AG04450 (cell line): ENCODE measurements at places on chromosomes 1 and 21.

DNA sequence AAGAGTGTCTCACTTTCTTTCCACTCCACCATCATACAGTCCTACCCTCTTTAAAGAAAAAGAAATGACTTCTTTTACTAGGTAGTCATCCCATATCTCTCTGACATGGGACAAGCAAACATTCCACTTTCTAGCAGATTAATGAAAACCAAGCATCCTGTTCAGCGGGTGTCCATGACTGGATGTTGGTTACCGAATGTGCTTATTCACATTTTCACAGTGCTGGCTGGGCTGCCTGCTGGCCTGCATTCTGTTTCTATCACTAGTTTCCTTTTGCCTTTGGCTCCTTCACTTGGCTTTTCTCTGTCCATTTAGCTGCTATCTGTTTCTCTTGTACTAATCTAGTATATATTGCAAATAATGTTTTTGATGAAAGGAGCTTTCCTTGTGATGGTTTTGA is 598.4 kb downstream of the RWDD3 start:
- DNase-seq = no peak

GRCh38 chr1:22210176-22210575 is 67.3 kb upstream of the WNT4 start:
- no peak for DNase-seq

DNA sequence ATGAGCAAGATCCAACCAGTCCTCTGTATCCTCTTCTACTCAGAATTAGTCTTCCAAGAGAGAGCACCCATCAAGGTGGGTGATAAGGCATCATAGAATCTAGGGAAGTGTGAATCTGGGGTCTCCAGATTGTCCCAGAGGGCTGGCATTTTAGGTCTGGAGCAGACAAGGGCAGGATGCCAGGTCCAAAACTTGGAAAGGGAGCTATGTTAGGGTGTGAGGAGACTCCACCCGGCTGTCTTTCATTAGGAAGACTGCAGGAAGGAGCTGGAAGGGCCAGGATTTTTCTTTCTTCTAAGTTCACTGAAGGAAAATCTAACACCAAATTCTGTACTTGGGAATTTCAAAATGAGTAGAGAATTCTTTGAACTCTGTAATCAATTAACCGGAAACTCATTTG is 86.1 kb upstream of the BMP8A start:
- DNase-seq = no peak

DNA sequence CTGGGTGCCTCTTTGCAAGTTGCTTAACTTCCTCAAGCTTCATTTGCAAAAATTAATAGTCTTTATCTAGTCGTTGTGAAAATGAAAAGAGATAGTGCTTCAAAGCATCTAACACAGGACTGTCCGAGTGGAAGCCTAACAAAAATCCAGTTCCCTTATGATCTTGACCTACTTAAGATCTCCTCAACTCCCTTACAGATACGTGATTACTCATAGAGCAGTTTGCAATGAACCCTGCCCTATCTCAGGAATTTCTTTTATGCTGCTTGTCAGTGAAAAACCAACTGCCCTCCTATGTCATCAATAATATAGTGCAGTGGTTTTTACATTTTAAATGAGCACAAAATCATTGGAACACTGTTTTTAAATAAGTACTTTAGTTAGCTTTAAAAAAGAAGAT is 314.3 kb downstream of the BACH1 start:
- DNase-seq = no peak

DNA sequence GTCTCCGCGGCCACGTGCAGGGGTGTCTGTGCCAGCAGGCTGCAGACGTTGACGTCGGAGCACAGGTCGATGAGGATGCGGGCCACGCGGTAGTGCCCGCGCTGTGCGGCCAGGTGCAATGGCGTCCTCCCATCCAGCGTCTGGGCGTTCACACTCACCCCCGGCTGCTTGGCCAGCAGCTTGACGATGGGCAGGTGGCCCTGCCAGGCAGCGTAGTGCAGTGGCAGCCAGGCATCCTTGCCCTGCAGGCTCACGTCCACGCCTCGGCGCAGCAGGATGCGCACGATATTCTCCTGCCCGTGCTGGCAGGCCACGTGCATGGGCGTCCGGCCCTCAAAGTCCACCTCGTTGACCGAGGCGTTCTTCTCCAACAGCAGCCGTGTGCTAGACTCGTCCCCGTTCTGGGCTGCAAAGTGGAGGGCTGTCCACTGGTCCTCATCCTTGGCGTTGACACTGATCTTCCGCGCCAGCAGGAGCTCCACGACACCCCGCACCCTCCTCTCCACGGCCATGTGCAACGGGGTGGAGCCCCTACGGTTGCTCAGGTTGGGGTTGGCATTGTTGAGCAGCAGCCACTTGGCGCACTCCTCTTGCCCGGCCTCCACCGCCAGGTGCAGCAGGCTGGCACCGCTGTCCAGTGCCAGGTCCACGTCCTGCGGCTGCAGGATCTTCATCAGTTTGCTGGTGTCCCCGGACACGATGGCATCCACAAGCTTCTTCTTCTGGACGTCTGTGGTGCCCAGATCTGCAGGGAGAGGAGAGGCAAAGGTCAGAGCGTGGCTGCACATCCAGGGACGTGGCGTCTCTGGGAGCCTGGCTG is 25.4 kb downstream of the RIPK4 start:
- no peak for DNase-seq

DNA sequence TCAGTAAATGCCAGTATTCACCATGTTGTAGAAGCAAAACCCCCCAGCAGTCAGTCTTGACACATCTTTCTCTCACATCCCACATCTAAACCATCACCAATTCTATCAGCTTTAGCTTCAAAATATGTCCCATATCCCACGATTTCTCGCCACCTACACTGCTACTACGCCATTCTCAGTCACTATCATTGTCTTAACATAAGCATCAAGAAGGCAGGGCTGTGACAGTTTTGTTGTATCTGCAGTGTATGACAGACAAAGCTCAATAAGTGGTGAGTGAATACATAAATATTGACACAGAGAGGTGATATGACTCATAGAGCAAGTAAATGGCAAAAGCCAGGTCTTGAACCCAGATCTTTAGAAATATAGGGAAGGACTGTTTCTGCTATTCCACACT is 59.9 kb downstream of the JAK1 start:
- no peak for DNase-seq

DNA sequence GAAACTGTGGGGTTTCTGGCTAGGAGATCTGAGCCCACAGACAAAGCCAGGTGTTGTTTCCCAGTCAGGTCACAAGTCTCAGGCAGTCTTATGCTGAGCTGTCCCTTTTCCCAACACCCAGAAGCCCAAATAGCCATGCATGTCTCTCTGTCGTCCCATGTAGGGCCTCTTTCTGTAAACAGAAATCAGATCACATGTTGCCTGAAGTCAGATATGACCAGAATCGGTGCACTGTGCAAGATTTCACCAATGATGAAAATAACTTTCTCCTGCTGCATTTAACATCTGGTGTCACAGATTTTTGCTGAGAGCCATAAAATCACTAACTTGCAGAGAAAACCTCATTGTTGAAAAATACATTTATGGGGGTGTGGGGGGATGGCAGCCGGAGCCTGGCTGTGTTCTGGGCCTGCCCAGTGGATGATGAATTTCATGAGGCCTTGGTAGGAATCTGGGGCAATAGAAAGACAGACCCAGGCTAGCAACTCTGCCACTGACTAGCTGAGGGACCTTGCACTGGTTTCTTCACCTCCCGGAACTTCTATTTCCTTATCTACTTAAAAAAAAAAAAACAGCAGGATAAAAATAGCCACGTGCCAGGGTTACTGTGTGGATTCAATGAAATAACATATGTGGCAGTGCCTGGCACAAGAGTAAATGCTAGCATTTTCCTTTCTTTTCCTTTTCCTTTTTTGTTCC is 158.8 kb upstream of the NFIA start:
- DNase-seq = no peak

DNA sequence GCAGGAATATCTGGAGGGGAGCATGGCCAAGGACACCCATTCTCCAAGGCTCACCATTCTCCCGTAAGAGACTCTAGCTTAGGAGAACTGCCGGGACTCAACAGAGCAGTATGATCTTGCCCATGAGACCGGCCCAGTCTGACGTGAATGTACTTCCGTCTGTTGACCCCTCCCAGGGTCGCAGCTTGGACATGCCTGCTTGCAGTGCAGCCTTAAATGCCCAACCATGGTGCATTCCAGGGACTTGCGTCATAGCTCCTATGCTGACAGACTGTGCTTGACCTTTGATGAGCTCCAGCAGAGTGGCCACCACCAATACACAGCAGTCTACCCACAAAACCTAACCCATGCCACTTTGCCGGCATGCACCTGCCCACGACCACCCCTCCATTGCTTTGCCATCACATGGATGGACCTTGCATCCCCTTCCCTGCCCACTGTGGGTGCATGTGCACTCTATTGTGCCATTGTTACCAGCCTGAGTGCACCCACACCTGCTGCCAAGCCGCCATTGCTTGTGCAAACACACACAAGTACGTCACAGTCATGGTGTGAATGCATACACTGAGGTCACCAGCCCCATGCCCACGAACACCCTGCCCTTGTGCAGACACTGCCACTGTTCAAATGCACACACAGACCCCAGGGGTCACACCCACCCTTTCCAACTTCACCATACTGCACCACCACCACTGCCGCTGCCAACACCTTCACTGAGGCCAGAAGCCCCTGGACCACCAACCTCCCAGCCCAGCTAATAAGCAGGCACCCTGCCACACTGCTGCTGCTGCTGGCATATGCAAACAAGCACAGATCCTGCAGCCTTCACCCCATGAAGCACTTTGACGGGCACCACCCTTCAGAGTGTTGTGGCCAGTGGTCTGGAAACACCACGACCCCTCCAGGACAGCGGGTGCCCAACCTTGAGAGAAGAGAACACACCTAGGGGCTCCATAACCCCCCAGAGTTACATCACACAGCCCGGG is 1141.3 kb downstream of the BRINP3 start:
- DNase-seq = no peak

- DNase-seq = no peak
Measured at GRCh38 chr1:167532375-167532774, 14.0 kb upstream of the CD247 start.

- no peak for DNase-seq
Measured at GRCh38 chr1:6224718-6225117, 11.0 kb downstream of the ICMT start.

- peak; percentile 66 for DNase-seq
Measured at GRCh38 chr1:118147522-118147921, 37.5 kb downstream of the SPAG17 start.

- DNase-seq = peak; percentile 46
Measured at GRCh38 chr21:43193651-43194302, 25.0 kb downstream of the CRYAA start.

GRCh38 chr1:210367566-210367965 is 38.9 kb downstream of the HHAT start:
- DNase-seq = no peak

DNA sequence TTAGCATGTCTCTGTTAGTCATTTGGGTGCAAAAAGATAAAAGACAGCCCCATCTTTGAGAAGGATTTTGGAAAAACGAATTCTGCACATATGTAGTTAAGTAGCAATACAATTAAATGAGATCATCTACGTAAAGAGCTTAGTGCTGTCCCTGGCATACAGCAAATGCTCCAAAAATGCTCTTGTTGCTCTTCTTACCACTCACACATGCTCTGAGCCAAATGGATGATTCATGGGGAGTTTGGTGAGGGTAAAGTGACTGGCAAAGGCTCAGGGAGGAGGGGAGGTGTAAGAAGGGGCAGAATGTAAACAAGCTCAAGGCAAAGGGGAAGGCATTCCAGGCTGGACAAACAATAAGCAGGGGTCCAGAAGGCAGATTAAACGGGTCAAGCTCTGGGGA is 191.9 kb downstream of the AK5 start:
- DNase-seq = peak; percentile 70

DNA sequence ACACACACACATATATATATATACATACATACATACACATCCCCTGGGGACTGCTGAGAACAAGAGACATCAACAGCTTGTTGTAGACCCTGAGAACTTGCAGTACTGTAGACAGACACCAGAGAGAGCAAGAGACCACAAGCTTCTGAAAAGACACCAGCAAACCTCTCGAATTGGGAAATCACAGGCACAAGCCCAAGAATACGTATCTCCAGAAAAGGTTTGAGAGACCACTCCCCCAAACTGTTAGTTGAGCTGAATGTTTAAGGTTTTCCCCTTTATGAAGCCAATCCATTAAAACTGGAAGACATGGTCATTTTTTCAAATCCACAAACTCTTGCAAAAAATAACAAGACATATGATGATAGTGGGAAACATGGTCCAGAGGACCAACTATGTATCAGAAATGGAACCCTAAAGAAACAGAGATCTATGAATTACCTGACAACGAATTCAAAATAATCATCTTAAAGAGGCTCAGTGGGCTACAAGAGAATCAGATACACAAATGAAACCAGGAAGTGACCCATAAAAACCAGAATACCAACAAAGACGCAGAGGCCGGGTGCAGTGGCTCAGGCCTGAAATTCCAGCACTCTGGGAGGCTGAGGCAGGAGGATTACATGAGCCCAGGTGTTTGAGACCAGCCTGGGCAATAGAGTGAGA is 45.1 kb downstream of the SLC2A1 start:
- peak; percentile 79 for DNase-seq

- no peak for DNase-seq
Measured at GRCh38 chr21:45747802-45748445, 104.4 kb downstream of the PCBP3 start.

DNA sequence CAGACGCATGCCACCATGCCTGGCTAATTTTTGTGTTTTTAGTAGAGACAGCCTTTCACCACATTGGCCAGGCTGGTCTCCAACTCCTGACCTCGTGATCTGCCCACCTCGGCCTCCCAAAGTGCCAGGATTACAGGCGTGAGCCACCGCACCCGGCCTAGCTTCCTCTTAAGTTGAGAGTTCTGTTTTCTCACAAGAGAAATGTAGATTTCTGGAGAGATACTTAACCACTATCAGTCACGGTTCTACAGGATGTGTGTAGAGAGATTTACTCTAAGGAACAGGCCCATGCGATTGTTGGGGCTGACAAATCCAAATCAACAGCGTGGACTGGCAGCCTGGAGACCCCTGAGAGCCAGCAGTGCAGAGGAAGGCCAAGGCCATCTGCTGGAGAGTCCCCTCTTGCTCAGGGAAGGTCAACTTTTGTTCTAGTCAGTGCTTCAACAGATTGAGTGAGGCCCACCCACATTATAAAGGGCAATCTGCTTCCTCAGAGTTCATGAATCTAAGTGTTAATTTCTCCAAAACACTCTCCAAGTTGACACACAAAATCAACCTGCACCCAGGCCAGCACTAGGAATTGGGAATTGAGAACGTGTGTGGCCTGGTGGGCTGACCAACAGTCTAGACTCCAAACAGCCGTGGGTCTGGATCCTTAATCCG is 38.7 kb downstream of the CHAF1B start:
- no peak for DNase-seq

DNA sequence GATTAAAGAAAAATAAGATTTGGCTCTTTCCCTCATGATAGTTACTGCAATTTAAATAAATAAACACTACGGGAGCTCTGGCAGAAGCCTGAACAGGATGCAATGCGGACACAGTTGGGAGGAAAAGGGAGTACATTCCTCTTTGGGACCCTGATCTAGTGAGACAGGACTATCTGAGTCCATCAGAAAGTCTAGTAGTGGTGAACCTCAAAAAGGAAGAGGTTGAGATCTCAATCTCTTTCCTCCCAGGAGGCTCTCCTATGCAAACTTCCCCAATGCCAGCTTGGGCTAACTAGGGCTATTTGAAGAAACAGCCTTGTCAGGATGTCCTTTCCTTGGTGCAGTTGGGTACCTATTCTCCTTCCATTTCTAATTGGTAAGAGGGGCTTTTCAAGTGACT is 4.9 kb upstream of the ABCD3 start:
- DNase-seq = no peak
